ENCODE measurements at places on chromosomes 4 and X.

DNA sequence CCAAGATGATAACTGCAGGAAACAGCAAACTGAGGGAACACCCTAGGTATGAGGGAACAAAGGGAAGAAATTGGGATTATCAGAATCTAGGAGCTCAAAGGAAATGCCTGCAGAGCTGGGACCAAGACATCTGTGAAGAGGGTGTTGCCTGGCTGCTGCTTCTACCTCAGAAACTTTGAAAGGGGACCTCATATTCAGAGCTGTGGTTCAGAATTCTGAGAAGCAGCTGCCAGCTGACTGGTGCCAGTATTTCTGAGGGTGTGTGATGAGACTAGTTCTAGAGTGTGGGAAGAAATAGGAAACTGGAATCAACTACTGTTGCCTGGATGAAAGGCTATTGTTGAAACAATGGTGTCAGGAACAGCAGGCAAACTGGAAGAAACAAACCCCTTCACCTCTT, 8.5 kb downstream of the FAAH2 start:
- DNase-seq: no peak

DNA sequence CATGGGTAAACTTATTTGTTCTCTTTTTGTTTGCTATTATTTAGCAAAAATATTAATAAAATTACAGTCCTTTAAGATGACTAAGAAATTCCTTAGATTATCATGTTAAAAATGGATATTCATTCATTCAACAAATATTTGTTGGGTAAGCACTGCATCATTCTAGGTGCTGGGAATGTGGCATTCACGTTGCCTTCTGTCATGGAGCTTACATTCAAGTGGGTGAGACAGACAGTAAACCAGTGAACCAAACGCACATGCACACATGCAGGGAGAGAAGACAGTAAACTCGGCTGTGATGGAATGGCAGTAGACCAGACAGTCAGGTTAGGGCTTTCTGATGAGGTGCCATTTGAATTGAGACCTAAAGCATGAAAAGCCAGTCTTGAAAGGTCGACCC, 91.8 kb downstream of the STOX2 start:
- DNase-seq: no peak

DNA sequence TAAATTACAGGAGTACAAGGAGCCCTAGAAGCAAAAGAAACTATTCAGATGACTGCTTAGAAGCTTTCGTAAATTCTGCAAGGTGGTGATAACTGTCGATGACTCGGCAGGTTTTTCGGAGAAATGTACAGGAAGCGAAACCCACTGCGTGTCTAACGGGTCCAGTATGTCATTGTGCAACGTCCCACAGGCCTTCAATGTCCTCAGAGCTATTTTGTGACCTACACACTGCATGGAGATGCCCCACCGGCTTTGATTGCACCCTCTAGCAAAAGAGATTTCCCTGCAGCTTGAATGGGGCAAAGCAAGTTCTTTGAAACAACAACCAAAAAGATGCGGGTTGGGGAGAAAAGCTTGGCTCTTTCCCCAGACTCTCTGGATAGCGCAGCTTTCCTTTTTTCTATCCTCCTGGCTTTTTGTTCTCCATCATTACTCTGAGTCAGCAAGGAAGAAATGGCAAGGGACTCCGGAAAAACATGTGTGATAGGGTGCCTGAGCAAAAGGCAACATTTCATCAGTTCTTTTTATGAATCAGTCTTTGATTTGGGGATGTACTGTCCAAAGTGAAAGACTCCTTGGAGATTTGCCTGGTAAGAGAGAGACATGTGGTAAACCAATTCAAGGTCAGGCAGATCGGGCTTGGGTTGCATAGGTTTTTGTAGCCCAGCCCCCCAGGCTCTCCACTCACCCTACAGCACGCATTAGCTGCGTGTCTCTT, 112.0 kb upstream of the TBL1X start:
- DNase-seq: peak; percentile 64

DNA sequence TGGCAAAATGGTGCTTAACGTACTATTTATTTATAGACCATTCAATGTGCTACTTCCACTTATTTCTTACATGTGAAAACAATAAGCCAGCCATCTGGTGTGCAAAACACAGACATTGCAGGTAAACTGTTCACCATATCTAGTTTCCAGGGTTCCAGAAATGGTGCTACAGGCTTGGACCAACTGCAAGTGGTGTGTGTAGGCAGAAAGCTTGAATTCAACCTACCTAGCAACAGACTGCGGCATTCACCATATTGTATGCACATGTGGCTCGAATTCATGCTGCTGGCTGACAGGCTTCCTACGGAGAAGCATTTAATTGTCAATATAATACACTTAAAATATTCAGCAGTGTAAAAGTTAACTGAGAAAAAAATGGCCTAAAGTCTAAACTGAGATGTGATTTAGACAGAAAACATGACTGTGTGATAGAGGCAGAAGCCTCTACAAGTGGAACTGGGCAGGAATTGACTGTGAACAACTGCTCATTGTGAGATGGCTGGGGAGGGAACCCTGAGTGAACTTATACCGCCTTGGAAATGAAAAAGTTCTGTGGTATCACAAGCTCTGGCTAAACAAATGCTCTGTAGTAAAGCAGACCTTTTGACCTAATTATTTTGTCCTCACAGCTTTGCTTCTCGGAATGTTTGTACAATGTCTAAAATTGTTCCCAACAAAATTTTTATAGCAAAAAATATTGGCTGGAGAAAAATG, 434.7 kb downstream of the GRIA2 start:
- DNase-seq: no peak

Data from fibroblast of skin of left quadriceps (primary cell).